ENCODE measurements at places on chromosomes 2 and 18.
A peak's percentile ranks its signal among the peaks of the same experiment; 100 is the strongest.

GRCh38 chr2:107334306-107334705 lies 448.3 kb upstream of the ST6GAL2 start:
- no peak for DNase-seq

- no peak for DNase-seq
These were observed 19.0 kb downstream of the OSBPL1A start for GRCh38 chr18:24378598-24378997.

- peak; percentile 47 for DNase-seq
These were observed 259.4 kb upstream of the SPRED2 start for GRCh38 chr2:65691816-65692215.

DNA sequence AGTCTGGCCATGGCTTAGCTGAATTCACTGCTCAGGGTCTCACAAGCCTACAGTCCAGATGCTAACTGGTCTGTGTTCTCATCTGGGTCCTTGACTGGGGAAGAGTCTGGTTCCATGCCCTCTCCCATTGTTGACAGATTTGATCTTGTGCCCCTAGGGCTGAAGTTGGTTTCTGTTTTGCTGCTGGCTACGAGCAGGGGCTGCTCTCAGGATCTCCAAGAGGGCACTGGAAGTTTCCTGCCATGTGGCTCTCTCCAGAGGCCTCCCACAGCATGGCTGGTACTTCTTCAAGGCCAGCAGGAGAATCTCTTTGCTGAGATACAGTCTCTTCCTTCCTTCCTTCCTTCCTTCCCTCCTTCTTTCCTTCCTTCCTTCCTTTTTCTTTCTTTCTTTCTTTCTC lies 78.1 kb downstream of the SPP2 start:
- no peak for DNase-seq

DNA sequence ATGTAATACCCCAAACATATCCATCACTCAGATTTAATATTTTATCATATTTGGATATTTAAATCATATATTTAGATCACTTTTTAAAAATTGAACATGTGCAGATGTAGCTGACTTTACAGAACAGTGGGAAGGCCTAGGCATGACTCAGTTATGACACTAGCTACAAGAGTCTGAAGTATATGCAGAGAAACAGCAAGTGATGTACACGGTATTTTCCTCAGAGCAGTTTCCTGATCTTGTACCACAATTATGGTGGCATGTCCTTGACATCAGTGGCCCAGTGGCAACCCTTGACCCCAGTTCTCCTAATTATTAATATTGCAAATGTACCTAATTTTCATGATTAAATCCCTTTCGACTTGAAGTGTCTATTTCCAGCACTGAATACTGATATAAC lies 28.2 kb downstream of the CDKL4 start:
- no peak for DNase-seq

GRCh38 chr2:208046686-208047085 lies 21.4 kb upstream of the PLEKHM3 start:
- no peak for DNase-seq

DNA sequence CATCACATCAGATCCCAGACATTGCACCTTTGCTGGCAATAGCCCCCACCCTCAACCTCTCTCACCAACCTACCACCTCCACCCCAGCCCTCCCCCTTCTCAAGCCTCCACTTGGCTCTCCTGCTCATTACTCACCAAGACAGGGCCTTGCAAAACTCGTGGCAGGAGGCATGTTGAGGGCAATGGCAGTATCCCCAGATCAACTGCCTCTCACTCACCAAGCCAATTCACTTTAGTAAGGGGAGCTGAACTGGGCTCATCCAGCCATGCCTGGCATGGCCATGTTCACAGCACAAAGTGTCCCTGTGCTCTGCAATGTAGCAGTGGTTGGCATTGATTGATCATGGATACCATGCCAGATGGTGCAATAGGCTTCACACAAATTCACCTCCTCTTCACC lies 46.3 kb upstream of the TEX51 start:
- no peak for DNase-seq

GRCh38 chr2:32384529-32384928 lies 27.7 kb downstream of the BIRC6 start:
- DNase-seq: no peak

GRCh38 chr2:152505495-152505906 lies 170.5 kb downstream of the FMNL2 start:
- peak; percentile 33 for DNase-seq

- no peak for DNase-seq
These were observed 25.9 kb upstream of the IMPA2 start for GRCh38 chr18:11955239-11956029.

GRCh38 chr18:55256226-55256928 lies 297.1 kb upstream of the CCDC68 start:
- no peak for DNase-seq

GRCh38 chr2:85255813-85256594 lies 71.8 kb downstream of the TGOLN2 start:
- no peak for DNase-seq

GRCh38 chr18:8176109-8176508 lies 433.1 kb upstream of the RAB12 start:
- DNase-seq: no peak

DNA sequence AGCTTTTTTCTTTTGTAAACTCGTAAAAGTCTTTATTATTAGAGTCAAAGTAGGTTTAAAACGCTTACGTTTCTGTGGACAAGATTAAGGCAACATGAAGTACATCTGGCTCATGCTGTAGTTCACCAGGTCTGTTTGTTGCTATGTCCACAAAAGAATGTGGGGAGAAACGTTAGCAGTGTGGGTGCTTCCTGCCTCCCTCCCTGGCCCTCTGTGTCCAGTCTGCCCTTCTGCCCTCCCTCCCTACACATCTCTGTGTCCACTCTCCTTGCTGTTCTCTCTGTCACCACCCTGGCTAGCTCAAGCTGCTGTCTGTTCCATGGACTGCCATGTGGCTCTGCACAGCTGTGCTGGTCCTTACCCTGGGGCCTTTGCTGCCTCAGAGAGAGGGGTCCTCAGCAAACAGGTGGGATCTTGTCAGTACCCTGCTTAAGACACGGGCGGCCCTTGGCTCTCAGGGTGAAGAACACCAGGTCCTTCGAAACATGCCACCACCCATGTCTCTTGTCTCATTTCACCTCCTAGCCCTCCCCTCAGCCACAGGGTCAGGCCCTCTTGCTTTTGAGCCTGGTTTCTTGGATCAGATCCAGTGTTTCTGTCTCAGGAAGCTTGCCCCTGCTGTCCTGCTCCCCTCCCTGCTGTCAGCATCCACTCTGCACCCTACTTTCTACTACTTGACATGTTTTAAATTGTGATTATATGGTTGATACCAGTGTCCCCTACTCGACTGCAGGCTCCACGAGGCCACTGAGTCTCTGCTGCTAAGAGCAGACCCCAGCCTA lies 79.2 kb downstream of the LIMS1 start:
- DNase-seq: no peak

DNA sequence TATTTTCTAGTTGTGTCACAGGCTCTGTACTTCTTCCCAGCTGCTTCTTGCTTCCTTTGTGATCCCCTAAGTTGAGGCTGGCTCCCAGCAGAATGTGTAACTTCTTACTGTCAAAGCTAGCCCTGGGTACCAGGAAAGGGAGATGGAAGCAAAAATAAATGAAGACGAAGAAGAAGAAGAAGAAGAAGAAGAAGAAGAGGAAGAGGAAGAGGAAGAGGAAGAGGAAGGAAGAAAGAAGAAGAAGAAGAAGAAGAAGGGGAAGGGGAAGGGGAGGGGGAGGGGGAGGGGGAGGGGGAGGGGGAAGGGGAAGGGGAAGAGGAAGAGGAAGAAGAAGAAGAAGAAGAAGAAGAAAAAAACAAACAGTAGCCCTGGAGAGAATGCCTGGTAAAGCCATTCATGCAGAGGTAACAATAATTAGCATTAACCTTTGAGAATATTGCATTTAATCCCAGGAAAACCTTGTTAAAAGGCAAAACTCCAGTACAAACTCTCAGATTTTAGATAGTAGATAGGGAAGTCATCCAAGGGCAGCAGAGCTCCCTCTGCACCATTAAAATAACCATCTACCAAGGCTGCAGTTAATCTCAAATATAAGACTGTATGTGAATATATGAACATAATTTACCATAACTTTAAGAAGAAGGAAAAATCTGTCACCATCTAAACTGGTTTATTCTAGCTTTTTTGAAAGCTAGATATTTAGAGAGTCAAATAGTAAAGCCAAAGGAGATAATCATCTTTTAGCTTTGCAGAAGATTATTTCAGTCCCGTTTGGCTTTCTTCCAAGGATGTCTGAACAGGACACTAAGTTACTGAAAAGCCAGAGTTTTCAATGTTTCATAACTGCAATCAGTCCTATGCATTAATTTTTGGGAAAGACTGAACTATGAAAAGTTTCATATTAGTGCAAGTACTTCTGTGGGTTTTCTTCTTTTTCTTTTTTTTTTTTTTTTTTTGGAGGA lies 44.3 kb upstream of the FBXO11 start:
- no peak for DNase-seq

GRCh38 chr2:213232649-213233437 lies 51.4 kb upstream of the SPAG16 start:
- no peak for DNase-seq

DNA sequence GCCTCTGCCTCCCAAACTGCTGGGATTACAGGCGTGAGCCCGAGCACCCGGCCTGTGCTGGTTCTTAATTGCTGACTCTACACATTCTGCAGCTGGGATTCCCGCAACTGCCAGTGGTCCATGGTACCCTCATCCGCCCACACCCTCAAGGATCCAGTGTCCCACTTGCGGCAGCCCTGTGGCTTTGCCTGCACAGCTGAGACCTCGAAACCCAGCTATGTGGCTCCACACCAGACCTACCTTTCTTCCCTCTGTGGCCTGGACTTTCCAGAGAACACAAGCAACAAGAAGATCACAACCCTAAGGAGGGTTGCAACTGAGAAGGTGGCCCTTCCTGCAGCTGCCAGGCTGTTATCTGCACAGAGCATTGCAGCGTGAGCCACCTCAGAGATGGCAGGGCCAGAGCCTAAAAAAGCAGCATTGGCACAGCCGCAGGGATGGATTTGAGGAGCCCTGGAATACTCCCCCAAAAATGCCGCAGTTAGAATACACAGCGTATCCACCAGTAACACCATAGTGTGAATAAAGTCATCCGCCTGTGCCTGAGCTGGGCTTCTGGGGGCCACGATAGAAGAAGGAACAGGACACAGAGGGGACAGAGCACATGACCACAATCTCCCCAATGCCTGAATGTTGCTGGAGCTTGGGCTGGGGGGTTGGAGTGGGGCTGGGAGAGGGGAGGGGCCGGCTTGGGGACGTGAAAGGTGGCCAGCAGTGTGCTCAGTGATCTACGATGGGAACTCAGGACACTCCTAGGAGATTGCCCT lies 1.9 kb downstream of the GPR55 start:
- no peak for DNase-seq
